Thoracic aorta (tissue), 2 donors: ENCODE measurements at places on chromosomes 12 and 14.

DNA sequence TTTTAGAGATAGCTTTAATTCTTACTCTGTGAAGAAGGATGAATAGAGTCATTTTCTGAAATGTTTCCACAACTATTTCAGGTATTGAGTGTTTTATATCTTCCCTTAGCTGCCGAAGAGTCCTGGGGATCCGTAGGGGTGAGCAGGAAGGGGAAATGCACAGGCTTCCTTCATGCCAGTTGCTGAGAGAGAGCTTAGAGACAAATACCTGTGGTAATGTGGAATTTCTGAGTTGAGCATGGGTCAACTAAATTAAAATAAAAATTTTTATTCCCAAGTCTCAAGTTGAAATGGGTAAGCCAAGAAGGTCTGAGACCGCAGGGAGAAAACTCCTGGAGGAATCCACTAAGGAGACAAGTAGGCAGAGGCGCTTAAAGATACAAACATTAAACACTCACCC is 185.7 kb downstream of the DAD1 start:
- no peak for DNase-seq

DNA sequence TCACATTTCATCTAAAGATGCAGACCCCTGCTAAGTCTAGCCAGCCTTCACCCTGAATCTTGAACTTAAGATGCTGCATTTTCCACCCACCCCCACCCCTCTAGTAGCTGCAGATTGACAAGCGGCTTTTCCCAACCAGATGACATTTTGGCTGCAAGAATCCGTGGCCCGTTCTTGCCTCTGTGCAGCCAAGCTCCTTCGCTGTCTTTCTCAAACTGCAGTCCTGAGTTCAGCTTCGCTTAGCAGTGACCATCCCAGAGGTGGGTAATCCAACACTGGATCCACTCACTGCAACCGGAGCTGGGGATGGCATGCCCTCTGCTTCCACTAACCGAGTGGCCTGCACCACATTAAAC is 765 bp upstream of the NFYB start:
- no peak for DNase-seq

DNA sequence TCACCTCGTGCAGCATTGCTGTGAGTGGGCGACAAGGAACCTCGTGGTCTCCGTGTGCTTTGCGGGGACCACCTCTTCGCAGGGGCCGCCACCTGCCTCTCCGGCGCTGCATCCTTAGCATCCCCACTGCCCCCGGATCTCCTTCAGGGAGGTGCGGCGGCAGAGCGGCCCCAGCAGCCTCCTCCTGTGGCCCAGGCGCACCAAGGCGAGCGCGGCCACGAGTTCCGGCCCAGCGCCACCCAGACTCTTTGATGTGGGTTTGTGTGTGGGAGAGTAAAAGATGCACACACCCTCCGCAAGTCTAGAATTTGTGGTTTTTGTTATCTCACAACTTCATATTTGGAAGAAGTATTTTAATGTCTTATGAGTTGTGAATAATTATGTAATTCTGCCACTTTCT is 118.8 kb upstream of the DIO3 start:
- no peak for DNase-seq

DNA sequence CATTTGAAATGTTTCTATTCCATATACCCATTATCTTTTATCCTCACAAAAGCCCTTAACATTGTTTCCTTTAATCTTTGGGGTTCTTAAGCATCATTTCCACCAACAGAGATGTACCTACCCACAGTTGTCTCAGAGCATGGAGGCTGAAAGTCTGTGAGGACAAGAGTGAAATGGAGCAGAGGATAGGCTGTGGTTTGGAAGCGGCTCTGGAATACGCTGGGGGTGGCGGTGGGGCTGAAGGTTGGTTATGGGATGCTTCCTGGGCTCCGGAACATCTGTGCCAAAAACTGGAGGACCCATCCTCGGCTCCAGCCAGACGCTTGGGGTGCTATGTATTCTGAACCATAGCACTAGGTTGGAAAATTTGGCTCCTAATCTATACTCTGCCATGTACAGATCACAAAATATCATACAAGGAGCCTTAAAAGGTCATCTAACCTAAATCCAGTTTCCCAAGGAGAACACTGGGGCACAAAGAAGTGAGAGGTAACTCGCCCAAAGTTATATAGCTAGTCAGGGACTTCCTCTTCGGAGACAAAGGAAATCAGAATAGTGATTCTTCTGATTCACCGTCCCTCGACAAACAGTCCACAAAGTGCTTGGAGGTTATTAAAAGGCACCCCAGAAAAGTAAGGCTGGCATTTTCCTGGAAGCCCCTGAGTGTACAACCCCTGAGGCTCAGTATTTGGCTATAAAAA is 2.5 kb downstream of the PPP1R3E start:
- no peak for DNase-seq

DNA sequence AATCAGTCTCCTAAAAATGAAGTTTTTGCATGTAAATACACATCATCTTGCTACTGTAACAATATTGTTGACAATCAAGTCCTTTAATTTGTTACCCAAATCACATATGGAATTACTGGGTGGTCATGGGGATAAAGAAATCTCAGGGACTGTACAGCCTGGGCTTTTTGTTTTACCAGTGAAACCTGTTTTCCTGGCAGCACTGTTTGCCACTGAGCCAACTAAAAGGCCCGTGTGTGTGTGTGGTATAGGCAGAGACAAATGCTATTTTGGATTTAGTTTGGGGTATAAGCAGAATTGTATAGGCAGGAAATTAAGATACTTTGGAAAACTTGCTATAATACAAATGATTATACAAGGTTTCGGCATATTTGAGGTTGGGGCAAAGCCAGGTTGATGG is 5.7 kb downstream of the NUP37 start:
- no peak for DNase-seq

DNA sequence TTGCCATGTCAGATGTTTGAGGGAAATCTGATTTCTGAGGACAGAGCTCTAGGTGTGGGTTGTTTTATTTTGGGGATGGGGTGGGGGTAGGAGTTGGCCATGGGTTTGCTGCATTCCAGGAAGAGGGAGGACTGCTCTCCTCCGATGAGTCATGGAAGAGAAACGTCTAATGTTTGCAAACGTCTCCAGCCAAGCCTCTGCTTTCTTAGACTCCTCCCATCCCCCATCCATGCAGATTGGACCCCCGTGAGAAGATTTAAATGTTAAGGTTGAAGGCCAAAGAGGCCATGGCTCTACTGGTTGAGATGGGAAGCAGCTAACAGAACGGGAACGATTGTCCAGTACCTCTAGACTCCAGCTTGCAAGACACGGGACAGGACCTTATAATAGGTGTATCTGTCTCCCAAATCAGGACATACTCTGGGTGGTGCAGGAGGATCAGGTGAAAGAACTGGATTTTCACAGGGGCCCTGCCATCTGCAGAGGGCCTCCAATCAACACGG is 11.4 kb upstream of the ATP2A2 start:
- DNase-seq, result no peak

GRCh38 chr12:3996322-3996721 is 123.1 kb upstream of the PARP11 start:
- DNase-seq, result no peak

- no peak for DNase-seq
Measured at GRCh38 chr14:37566811-37567371, 28.2 kb downstream of the FOXA1 start.

DNA sequence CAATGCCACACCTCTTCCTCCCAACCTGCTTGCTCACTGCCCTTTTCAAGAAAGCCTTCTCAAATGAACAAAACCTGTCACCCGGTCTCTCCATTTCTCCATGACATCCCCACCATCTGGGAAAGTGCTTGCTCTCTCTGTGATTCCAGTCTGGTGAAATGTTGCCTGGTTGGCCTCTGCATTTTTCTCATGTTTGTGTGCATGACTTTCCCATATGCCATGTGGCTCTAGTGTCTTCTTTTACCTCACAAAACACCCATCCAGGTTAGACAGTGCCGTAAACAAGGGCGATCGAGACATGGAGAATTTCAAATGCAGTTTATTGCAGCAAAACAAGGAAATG is 5.8 kb downstream of the KRT1 start:
- no peak for DNase-seq

- DNase-seq, result no peak
Measured at GRCh38 chr14:23406725-23407355, 1.2 kb downstream of the MYH6 start.

GRCh38 chr12:53984901-53985691 is at the start of gene HOXC10:
Gene HOXC10 (plus strand): TSS chr12:53985146. CDS start chr12:53985260, 114 bp downstream.
- peak; percentile 63 for DNase-seq

DNA sequence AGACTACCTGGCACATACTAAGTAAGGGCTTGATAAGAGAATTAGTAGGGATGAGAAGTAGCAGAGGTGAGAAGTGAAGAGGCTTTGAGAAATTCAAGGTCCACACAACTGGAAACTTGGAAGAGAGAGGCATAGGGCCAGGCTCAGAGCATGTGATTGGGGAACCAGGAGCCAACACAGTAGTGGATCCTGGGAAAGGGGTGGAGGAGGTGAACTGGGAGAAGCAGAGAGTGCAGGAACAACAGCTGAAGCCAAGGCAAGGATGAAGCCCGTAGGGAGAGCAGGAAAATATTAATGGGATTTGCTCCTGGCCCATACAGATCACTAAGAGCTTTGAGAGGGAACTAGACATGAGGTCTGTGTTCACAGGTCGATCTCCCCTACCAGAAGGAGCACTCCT is 1.4 kb upstream of the ITGB7 start:
- DNase-seq, result no peak

DNA sequence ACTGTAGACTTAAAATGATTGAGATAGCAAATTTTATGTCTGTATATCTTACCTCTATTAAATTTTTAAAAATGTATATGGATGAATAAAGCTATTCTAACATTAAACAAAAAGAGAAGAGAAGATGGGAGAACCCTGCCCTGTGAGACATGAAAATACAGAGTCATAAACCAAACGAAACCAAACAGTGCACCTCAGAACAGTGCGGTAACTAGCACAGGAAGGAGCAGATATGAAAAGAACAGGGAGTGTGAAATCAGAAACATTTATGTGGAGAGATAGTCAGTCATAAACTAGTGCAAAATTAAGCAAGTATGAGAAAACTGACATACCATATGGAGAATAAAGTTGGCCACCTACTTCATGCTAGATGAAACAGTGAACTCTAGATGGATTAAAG is 135.1 kb downstream of the ERC1 start:
- DNase-seq, result no peak

DNA sequence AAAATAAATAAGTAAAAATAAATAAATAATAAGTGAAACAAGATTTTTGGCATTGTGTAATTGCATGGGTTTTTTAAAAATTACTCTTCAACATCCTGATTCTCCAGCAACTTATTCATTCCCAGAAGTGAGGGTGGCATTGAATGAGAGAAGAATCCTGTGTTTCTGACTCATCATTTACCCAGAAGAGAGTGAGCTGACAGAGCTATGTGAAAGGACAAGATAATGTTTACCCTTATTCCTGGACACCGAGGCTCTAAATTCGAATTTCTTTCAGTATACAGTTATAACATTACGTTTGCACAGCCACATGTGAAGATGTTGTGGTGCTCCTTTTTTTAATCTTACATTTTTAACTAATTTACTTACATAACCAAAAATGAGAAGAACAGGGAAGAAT is 36.4 kb downstream of the BBS10 start:
- DNase-seq, result no peak

GRCh38 chr12:84766375-84766774 is 146.2 kb downstream of the SLC6A15 start:
- no peak for DNase-seq

DNA sequence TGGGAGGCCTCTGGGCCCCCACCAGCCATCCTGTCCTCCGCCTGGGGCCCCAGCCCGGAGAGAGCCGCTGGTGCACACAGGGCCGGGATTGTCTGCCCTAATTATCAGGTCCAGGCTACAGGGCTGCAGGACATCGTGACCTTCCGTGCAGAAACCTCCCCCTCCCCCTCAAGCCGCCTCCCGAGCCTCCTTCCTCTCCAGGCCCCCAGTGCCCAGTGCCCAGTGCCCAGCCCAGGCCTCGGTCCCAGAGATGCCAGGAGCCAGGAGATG is 729 bp upstream of the GAPDH start:
- no peak for DNase-seq

DNA sequence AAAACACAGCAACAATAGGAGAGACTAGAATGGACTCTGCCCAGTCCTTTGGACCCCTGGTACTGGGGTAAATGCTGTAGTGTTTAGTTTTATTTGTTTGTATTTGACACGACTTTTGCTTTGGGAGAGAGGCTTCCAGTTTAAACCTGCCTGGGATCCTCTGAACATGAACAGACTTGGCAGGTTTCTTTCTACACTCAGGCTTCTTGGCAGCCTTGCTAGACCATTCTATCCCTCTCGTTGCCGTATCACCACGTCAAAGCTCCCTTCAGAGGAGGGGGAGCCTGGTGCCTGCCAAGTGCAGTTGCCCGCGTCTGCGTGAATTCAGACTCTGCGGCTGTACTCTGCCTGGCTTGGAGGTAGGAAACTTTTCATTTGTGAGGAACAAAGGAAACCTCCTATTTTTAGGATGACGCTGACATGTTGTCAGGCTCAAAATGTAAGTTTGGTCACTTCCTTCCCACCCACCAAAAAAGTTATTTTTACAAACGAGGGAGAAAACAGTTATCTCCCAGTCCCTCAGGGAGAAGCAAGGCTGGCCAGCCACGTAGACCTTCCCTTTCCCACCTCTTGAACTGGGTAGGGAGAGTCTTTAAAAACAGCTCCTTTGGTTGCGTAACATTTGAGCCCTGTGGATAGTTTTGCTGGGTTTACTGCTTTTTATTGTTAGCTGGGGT is 25.9 kb downstream of the CD9 start:
- DNase-seq, result peak; percentile 65

- no peak for DNase-seq
Measured at GRCh38 chr14:44341116-44341515, 166.0 kb downstream of the FSCB start.

- DNase-seq, result no peak
Measured at GRCh38 chr12:96441816-96442215, 41.6 kb upstream of the CDK17 start.

- no peak for DNase-seq
Measured at GRCh38 chr14:94046696-94047250, 20.6 kb downstream of the OTUB2 start.

- DNase-seq, result no peak
Measured at GRCh38 chr14:102893452-102893851, 29.0 kb upstream of the AMN start.

GRCh38 chr12:127054531-127054930 is 1212.4 kb upstream of the TMEM132C start:
- DNase-seq, result no peak

- DNase-seq, result no peak
Measured at GRCh38 chr12:13007496-13008233, 7.6 kb upstream of the HEBP1 start.

DNA sequence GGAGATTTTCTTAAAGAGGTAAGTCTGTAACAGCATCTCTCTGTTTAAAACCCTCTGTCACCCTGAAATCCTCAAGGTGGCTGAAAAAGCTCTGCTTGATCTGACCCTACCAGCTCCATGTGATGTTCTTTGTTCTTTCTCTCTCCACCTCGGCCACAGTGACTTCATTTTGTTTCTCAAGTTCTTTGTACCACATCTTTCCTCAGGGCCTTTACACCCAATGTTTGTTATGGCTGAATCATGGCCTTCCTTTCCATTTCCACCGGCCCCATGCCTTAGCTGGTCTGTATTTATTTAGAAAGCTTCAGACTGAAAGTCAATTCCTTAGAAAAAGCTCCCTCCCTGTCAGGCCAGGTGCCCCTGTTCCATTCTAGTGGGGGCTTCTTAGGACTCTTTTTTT is 431.2 kb downstream of the NAV3 start:
- DNase-seq, result no peak

- DNase-seq, result no peak
Measured at GRCh38 chr14:23941669-23942068, 11.9 kb upstream of the DHRS4 start.
